Stomach (tissue), 19 donors: ENCODE measurements at places on chromosomes 12 and 14. TPM values are rescaled to one million over a fixed set of nuclear protein-coding genes. Genes with fewer than 3 reads are reported as not detected.
A peak's percentile ranks its signal among the peaks of the same experiment; 100 is the strongest.

- no peaks in the 10 kb centered on the region for H3K36me3 ChIP-seq
- H3K4me3 ChIP-seq: peak overlapping the region; percentile 99
- H3K27ac ChIP-seq: peak overlapping the region; percentile 91
These were observed 787 bp downstream of the HECTD4 start for GRCh38 chr12:112381406-112381882.

Gene COX14
- total RNA-seq: 26.5 TPM

Gene G2E3
- total RNA-seq: 8.3 TPM

- peaks cover 39% of the 10 kb centered on the region for H3K4me1 ChIP-seq
- H3K4me3 ChIP-seq: no peak overlapping the region
- peak overlapping the region; percentile 51 for H3K27ac ChIP-seq
- H3K36me3 ChIP-seq: no peaks in the 10 kb centered on the region
These were observed 36.1 kb downstream of the TMCC3 start for GRCh38 chr12:94614288-94614721.

- no peak for DNase-seq
- H3K27ac ChIP-seq: no peak overlapping the region
- H3K4me1 ChIP-seq: peaks cover 26% of the 10 kb centered on the region
- no peaks in the 10 kb centered on the region for H3K36me3 ChIP-seq
- no peaks in the 10 kb centered on the region for H3K27me3 ChIP-seq
- peak overlapping the region; percentile 84 for H3K4me3 ChIP-seq
These were observed 623 bp upstream of the C14orf132 start for GRCh38 chr14:96038558-96038919.
